ENCODE measurements at places on chromosomes 7 and 10. TPM values are rescaled to one million over a fixed set of nuclear protein-coding genes. Genes with fewer than 3 reads are reported as not detected.

DNA sequence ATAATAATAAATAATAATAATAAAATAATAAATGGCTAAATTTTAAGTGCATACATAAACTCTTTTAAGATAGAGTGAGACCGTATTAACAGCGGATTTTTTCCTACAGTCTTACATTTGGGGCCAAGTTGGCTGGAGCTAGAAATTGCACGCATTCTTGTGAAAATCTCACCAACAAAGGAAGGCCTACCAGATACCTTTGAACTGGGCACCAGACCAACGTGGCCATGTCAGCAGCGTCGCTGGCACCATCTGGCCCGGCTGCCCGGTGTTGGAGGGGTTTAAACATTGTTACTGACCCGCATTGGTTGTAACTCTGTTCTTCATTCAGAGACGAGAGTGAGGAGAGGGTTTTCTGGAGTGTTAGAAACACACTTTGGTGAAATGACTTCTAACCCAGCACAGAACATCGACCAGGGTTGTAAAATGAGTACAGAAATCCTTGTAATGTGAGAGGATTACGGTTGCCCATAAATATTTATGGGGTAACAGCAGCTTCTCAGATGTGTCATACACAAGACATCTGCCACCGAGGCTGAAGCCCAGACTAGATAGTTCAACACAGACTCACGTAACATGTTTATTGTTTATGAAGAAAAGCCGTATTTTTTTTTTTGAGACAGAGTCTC, 34.6 kb upstream of the UNCX start:
- peaks cover 4% of the 10 kb centered on the region for H3K4me1 ChIP-seq
- no peaks in the 10 kb centered on the region for H3K27me3 ChIP-seq
- no peak overlapping the region for H3K4me3 ChIP-seq
- H3K36me3 ChIP-seq: no peaks in the 10 kb centered on the region

GRCh38 chr10:132324186-132324585, 7.8 kb upstream of the LRRC27 start:
- no peaks in the 10 kb centered on the region for H3K36me3 ChIP-seq
- no peaks in the 10 kb centered on the region for H3K27me3 ChIP-seq
- no peak for DNase-seq

GRCh38 chr10:131667561-131667960, 233.2 kb upstream of the PPP2R2D start:
- H3K27me3 ChIP-seq: peaks cover 2% of the 10 kb centered on the region
- DNase-seq: no peak
- H3K4me1 ChIP-seq: no peaks in the 10 kb centered on the region
- no peak overlapping the region for H3K4me3 ChIP-seq
- H3K36me3 ChIP-seq: no peaks in the 10 kb centered on the region

DNA sequence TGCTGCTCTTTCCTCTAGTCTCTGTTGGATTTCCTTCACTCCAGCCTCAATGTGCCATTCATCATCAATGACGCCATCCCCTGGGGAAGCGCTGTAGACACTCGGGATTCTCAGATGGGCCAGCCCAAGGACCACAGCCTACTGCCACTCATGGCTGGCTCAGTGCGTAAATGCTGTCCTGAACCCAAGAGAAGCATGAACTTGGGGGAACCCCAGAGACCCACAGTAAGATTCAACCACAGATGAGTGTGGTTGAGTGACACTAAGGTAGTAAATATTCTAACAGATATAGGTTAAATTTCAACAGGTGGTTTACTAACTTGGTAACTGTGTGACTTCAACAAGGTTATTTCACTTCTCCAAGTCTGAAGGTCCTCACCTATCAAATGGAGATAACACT, 304.1 kb downstream of the GRM8 start:
- no peaks in the 10 kb centered on the region for H3K36me3 ChIP-seq
- H3K27ac ChIP-seq: no peak overlapping the region
- no peaks in the 10 kb centered on the region for H3K27me3 ChIP-seq
- DNase-seq: no peak

DNA sequence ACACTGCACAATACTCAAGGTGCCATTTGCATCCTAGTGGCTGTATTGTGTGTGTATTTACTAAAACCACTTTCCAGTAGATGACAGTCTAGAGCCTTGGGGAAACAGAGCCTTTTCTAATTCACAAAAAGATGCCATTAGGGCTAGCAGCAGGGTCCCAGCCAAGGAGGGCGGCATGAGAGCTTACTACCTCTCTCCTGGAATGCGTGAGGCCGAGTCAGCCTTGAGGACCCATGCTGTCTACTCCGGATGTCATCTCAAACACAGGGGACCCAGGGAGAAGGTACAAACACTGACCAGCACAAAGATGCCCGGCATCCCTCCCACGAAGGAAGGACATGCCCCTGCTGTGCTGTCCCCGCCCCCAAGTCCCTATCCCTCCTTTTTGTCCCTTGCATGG, 65.5 kb downstream of the CYCS start:
- no peak overlapping the region for H3K4me3 ChIP-seq
- H3K27me3 ChIP-seq: no peaks in the 10 kb centered on the region
- no peaks in the 10 kb centered on the region for H3K4me1 ChIP-seq
- H3K27ac ChIP-seq: no peak overlapping the region
- H3K36me3 ChIP-seq: no peaks in the 10 kb centered on the region
- no peak for DNase-seq

- H3K4me3 ChIP-seq: no peak overlapping the region
- DNase-seq: no peak
- peaks cover 2% of the 10 kb centered on the region for H3K27me3 ChIP-seq
- no peaks in the 10 kb centered on the region for H3K4me1 ChIP-seq
These were observed 79.8 kb downstream of the ZNF92 start for GRCh38 chr7:65453341-65454030.

- no peaks in the 10 kb centered on the region for H3K36me3 ChIP-seq
- peak overlapping the region; percentile 68 for H3K4me3 ChIP-seq
These were observed 919 bp upstream of the RHOBTB1 start for GRCh38 chr10:60944910-60945297.

The SUN1 gene
- total RNA-seq: 244 TPM

GRCh38 chr10:122748496-122748895, 48.9 kb upstream of the C10orf120 start:
- H3K36me3 ChIP-seq: no peaks in the 10 kb centered on the region
- peaks cover 34% of the 10 kb centered on the region for H3K27me3 ChIP-seq
- H3K27ac ChIP-seq: no peak overlapping the region

DNA sequence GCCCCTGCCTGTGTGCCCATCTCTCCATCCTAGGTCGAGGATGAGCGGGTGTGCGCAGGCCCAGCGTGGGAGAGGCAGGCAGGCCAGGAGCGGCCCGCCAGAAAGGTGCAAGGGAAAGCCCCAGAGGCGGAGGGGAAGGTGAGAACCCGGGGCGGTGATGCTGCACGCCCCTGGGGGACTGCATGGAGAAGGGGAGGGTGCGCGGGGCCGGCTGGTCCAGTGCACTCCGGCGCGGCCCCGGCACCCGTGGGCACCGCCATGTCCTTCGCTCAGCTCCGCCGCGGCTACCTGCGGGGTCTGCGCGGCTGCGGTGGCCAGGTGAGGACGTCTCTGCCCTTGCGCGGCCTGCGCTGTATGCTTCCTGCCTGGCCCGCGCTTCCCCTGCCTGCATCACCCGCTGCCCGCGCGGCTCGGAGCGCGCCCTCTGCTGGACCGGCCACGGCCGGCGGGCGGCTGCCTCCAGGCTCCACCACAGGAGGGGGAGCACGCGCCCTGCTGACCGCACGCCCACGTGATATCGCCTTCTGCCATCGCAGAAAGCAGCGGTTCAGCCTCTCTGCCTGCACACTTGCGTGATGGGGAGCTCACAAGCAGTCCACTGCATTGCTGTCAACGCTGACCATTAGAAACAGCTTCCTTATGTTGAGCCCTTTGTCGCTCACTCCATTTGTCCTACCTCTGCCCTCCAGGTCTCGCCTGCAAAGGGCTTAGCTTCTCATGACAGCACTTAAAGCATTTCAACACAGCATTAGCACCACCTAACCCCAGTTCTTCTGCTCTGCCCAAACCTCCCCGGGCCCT, 73.9 kb downstream of the CXCL12 start:
- H3K36me3 ChIP-seq: no peaks in the 10 kb centered on the region
- H3K4me1 ChIP-seq: no peaks in the 10 kb centered on the region
- peaks cover 6% of the 10 kb centered on the region for H3K27me3 ChIP-seq
- peak overlapping the region; percentile 18 for H3K4me3 ChIP-seq

- peak overlapping the region; percentile 65 for H3K27ac ChIP-seq
- peaks cover 10% of the 10 kb centered on the region for H3K4me1 ChIP-seq
- no peak for DNase-seq
- no peaks in the 10 kb centered on the region for H3K27me3 ChIP-seq
- no peak overlapping the region for H3K4me3 ChIP-seq
These were observed 20.0 kb upstream of the LRRC17 start for GRCh38 chr7:102892631-102893278.

DNA sequence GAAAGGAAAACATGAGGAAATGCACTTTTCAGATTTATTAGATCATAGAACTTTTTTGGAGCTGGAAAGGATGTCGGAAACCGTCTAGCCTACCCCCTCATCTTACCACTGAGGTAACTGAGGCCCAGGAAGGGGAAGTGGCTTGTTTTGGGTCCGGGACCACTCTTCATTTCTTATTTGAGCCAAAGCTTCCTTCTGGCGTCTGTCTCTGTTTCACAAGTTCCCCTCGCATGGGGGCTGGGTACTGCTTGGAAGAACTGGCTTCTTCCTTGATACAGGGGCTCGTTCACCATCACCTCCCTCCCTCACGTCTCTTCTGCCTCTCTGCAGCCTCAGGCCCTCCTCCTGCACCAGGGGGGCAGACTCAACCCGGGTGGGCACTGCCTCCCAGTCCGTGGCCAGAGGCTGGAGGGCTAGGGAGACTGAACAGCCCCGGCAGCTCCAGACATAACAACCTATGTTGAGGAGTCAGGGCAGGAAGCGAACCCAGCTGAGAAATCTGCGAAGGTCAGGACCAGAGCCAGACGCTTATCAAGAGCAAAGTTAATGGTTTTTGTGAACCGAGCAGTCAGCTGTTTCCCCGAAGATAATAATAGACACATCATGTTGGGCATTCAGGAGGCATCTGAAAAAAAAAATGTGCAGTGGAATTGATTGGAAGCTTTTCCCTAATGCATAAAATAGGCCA, 12.9 kb downstream of the HTRA1 start:
- H3K4me1 ChIP-seq: peaks cover under 1% of the 10 kb centered on the region
- H3K36me3 ChIP-seq: no peaks in the 10 kb centered on the region
- no peaks in the 10 kb centered on the region for H3K27me3 ChIP-seq
- H3K4me3 ChIP-seq: no peak overlapping the region
- DNase-seq: no peak

- no peaks in the 10 kb centered on the region for H3K4me1 ChIP-seq
- no peak overlapping the region for H3K4me3 ChIP-seq
- H3K36me3 ChIP-seq: no peaks in the 10 kb centered on the region
- DNase-seq: no peak
These were observed 163.6 kb downstream of the CDK14 start for GRCh38 chr7:90759710-90760109.

DNA sequence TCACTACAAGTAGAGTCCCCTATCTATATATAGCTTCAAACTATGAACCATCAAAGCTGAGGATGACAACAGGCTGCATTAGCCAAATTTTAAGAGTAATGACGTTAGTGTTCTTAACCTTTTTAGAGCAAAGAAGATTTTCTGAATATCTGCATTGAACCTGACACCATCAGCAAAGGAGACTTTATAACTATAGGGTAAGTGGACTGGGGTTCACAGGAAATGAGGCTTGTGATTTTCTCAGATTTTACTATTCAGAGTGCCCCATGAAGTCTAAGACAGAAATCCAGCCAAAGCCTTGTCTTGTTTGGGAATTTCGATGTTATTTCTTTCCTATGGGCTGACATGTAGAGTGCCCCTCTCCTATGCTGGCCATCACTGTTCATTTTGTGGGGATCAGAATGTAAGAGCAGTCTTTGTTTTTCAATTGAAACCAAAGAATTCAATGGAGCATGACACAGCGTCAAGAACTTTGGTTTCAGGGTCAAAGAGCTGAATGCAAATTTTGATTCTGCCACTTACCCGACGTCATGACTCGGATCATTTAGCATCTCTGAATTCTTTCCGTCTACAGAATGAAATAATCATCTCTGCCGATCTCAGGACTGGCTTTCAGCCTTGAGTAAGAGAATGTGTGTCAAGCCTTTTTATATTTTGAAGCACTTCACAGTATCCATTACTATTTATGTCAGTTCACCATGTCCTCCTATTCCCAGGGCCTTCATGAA, 52.7 kb downstream of the DENND11 start:
- H3K36me3 ChIP-seq: no peaks in the 10 kb centered on the region
- no peak overlapping the region for H3K27ac ChIP-seq
- no peak overlapping the region for H3K4me3 ChIP-seq
- DNase-seq: no peak
- no peaks in the 10 kb centered on the region for H3K4me1 ChIP-seq

DNA sequence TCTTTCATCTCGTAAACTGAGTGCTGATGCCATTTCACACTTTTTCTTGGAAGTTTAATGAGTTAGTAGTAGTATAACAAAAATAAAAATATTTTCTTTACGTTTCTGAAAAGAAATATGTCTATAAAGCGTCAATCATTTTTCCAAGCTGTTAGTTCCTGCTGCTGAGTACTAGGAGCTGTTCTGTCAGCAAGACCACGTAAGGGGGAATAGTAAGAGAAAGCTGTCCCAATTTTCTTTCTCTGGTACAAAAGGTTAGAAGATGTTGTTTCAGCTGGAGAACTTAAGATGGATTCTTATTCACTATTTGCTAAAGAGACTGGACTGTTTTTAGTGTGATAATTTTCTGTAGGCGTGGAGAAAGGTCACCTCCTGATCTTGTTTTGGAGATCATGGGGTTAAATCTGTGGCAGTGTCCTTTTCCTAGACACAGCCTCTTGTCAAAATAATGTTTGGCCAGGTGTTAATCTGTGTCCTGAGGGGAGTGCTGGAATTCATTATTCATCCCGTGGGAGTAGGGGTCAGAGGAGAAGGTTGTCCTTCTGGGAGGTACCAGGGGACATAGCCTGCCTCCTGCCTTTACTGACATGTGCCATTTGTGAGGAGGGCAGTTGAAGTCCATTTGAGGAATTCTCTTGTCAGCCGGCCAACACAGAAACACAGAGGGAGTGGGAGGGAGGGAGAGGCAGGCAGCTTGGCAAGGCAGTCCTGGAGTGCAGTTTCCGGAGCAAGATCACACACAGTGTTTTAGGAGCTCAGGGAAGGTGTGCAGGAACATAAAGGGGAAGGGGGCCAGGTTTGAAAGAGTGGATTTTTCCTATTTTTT, 368.7 kb downstream of the AUTS2 start:
- H3K4me3 ChIP-seq: no peak overlapping the region
- no peak for DNase-seq
- H3K4me1 ChIP-seq: no peaks in the 10 kb centered on the region

The FBXL13 gene
- 2.5 TPM for total RNA-seq

GRCh38 chr10:121183236-121183635, 332.1 kb downstream of the WDR11 start:
- no peaks in the 10 kb centered on the region for H3K4me1 ChIP-seq
- no peaks in the 10 kb centered on the region for H3K36me3 ChIP-seq
- no peak overlapping the region for H3K4me3 ChIP-seq
- no peak for DNase-seq
- no peaks in the 10 kb centered on the region for H3K27me3 ChIP-seq

- no peaks in the 10 kb centered on the region for H3K27me3 ChIP-seq
- peak; percentile 47 for DNase-seq
- peak overlapping the region; percentile 77 for H3K4me3 ChIP-seq
- no peaks in the 10 kb centered on the region for H3K36me3 ChIP-seq
These were observed 105.4 kb upstream of the FAM133B start for GRCh38 chr7:92695308-92696261.

Data from Panc1 (cell line).